ENCODE measurements at places on chromosomes 5 and 9.

DNA sequence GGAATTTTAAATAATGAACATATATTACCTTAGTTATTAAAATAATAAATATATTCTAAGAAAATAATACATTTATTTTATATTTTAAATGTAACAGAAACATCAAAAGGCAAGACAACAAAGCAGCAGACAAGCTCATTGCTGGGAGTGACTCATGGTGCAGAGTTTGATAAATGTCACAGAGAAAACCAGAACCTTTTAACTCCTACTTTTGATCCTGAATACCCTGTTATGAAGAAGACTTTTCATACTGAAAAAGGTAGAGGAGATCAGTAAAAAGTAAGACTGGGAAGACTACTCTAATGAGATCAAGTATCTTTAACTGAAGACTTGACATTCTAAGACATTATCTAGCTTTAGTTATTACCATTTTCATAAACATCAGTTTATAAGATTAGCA, 99.0 kb upstream of the GNA14 start:
- DNase-seq: no peak

DNA sequence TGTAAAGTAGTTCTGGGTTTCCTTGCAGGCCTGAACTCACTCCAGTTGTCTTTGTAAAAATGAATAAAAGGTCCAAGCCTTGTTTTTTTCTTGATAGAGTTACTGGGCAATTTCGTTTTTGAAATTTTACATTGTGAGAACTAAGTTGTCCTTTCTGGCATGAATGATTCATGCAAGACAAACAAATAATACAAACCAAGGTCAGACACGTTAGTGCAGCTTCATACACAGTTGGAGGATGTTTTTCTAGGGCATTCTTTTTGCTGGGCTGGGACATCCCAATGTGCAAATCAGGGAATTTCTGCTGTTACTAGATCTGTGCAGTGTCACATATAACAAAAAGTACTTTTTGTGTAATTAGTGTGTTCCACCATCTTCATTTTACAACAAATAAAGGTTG, 96.0 kb downstream of the MEGF10 start:
- DNase-seq: peak; percentile 16

DNA sequence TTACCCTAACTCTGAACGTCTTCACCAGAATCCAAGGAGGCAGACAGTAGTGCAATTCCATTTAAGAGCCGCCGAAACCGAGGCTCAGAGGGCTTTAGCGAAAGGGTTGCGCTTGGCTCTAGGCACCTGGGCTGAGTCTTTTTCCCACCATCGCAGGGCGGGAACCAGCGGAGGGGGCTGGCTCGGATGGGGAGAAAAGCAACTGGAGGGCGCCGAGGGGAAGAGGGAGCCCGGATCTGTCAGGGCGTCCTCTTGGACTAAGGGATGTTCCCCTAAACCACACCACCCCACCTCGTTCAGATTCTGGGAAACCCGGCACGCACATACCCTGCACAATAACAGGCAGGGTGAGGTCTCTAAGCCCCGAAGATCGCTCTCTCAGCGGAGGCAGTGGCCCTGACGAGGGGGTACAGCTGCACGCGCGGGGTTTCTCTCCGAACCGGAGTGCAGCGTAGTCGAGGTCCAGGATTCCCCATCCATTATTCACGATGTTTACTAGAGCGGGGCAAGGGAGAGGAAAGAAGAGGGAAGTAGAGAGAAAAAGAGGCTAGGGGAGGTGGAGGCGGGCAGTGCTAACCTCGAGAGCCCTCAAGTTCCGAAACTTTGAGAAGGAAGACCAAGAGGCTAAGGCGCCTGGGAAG, 1.3 kb upstream of the POU4F3 start:
- no peak for DNase-seq

DNA sequence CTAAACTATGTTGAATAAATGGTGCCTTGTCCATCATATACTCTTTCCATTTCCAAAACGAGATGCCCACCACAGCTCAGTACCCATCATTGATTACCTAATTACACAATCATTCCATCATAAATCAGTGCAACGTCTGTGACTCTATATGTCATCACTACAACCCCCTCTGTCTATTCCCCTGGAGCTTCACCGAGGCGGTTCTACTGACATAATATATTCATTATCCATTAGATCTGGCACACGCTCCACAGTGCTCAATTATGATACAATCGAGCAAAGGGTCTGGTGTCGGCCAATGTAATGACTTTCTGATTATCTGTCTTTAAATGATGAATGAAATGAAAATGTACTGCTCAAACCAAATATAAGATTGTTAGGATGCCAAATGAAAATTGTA, 1737.7 kb upstream of the WWC1 start:
- no peak for DNase-seq

Measured in HT1080 (cell line).